Sigmoid colon (tissue), 7 donors: ENCODE measurements at places on chromosomes 2 and 18. TPM values are rescaled to one million over a fixed set of nuclear protein-coding genes. Genes with fewer than 3 reads are reported as not detected.

Gene BMP10
- not detected for total RNA-seq

Gene IL1R1
- 52.2 TPM for total RNA-seq

Gene IL36RN
- total RNA-seq = not detected

Gene DNAJC5G
- not detected for total RNA-seq

Gene MYO7B
- total RNA-seq = 1.4 TPM

Gene UGT1A10
- not detected for total RNA-seq

Gene MXD1
- total RNA-seq = 7.8 TPM

Gene ALS2
- total RNA-seq = 18.5 TPM

Gene ABHD3
- 10.7 TPM for total RNA-seq
